ENCODE measurements at places on chromosomes 6 and 20.

- no peak for DNase-seq
Observed at GRCh38 chr6:40535819-40536380, 51.3 kb downstream of the LRFN2 start.

- no peak for DNase-seq
Observed at GRCh38 chr6:132726608-132726975, 12.7 kb upstream of the VNN1 start.

GRCh38 chr20:35320396-35321126 lies 28.3 kb upstream of the FAM83C start:
- no peak for DNase-seq

GRCh38 chr6:80165143-80165542 lies 58.7 kb downstream of the BCKDHB start:
- peak; percentile 34 for DNase-seq

- DNase-seq = no peak
Observed at GRCh38 chr6:92723390-92723931, 695.9 kb downstream of the EPHA7 start.

DNA sequence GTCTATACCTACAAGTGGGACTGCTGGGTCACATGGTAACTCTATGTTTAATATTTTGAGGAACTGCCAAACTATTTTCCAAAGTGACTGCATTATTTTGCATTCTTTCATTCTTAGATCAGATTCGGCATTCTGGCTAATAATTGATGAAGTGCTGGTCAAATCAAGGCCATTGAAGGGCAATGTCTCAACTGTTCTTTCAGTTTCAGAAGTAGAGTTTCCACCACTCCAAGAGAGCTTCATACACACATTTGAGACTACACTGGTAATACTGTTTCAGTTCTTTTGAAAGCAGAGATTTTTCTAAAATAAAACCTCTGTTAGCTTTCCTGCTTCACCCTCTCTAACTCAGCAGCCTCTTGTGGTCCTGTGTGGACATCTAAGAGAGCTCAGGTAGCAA lies 154.5 kb downstream of the CFAP61 start:
- no peak for DNase-seq

DNA sequence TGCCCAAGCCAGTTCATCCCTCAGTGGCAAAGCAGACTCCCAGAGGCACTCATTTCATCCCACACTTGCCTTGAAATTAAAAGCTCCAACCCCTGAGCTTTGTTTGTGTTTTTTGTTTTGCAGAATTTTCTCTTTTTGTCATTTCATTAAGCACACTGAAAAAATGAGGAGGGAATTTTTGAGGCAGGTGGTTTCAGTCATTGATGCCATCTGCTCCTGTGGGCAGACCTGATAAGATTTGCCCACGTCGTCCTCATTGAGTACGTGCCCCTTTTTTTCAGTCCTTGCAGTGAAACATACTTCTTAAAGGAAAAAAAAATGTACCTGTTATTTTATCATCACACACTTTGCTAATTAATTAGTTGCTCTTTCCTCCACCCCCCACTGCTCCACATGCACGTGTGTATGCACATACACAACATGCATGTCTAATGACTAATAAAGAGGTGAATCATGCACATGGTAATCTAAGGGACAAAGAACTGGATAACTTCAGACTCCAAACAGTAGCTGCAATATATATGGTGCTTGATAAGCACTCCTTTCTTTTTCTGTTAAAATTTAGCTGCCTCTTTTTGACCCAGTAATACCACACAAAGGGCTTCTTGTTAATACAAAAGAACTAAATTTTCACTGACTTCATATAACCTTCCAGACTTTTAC lies 102.1 kb upstream of the TMEM181 start:
- DNase-seq = no peak

- no peak for DNase-seq
Observed at GRCh38 chr6:165222315-165223025, 86.9 kb downstream of the C6orf118 start.

- no peak for DNase-seq
Observed at GRCh38 chr6:71733970-71734899, 152.1 kb upstream of the RIMS1 start.

DNA sequence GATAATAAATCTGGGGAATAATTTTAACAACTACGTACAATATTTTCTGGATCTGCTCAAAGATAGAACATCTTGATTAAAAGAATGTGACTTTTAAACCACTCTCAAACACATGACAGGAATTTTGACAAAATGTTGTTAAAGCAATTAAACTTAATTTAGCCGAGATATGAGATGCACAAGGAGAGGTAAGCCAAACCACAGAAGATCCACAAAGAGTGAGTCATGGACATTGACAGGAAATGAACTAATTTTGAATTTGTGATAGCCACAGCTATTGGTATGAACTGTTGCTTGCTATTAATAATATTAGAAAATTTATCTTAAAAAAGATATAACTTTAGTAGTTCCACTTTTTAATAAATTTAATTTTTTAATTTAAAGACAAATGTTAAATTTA lies 27.8 kb upstream of the VGLL2 start:
- DNase-seq = no peak

DNA sequence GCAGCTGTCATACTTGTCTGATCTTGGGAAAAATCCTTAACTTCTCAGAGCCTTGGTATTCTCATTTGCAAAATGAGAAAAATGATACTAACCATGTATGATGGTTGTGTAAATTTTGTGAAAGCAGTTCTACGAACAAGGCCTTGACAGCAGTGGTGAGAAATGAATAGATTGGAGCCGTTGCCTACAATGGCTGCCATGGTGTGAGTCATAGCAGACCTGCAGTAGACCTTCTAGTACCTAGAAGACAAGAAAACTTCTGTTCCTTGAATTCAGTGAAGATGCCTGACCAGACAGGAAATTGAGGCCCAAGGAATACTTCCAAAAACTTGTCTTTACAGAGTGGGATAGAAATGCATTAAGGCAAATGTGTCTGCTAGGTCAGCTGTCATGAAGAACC lies 338.9 kb downstream of the QKI start:
- no peak for DNase-seq

DNA sequence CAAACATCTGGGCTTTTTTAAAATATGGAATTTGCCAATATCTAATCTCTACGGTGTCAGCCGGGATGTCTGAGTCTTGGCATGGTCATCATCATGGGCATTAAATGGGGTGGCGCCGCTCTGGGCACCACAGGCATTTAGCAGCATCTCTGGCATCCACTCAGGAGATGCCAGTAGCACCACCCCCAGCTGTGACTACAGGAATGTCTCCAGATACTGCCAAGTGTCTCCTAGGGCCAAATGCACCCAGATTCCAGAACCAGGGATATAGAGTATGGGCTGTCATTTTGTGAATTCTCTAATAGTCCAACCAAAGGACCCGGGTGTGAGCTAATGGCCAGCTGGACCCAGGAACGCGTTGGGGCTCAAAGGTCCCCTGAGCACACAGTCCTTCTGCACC lies 361.0 kb downstream of the TAF4 start:
- DNase-seq = no peak

DNA sequence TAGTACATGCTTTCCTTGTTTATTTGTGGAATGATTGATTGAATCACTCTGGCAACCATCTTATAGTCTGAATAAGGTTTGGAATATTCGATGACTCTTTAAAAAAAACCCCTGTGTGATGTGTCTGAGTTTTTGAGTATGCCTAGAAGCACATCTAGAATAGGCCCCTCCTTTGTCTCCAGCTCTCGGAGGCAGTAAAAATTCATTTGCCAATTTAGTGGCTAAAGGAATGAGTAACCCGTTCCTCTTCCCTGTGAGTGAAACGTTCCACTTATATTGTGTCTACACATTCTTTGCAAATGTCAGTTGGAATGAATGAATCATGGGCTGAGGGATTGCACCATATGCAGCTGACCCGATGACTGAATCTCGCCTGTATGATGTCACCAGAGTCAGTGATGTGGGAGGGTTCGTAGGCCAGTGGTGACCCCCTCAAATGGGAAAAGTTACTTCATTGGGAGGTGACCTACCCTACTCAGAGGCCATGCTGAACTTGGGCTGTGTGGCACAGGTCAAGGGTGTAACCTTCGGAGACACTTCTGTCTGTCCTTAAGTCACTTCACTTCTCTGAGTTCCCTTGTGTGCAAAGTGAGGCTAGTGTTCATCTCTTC lies 21.6 kb downstream of the MOCS3 start:
- DNase-seq = no peak

DNA sequence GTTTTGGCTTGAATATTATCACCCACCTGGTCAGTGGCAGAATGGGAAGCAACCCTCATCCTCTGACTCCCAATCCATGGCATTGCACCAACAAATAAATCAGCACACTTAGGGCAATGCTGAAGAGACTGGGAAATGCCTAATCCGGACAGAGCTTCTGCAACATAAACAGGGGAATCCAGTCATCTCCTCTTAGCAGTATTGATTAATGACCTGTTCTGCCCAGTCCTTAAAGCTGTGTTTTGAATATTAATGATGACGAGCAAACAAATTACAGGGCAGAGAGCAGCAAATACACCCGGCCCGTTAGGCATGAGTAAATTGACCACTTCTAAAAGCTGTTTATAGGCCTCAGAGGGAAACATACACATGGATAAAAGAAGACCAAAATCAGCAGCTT lies 77.0 kb upstream of the B3GAT2 start:
- DNase-seq = no peak

- no peak for DNase-seq
Observed at GRCh38 chr20:11970243-11970836, 52.6 kb downstream of the BTBD3 start.

Data from activated naive CD4-positive, alpha-beta T cell treated with anti-CD3 and anti-CD28 coated beads, Interleukin-2, amount 50 U/mL, for 16 hours (primary cell).